GDM1 (cell line): ENCODE measurements at places on chromosomes 2 and 18.

GRCh38 chr2:128300151-128301020, 18.3 kb downstream of the HS6ST1 start:
- no peak for DNase-seq

GRCh38 chr18:21916594-21916993, 176.0 kb downstream of the MIB1 start:
- no peak for DNase-seq

- no peak for DNase-seq
Observed at GRCh38 chr2:106156305-106157296, 37.5 kb downstream of the UXS1 start.

DNA sequence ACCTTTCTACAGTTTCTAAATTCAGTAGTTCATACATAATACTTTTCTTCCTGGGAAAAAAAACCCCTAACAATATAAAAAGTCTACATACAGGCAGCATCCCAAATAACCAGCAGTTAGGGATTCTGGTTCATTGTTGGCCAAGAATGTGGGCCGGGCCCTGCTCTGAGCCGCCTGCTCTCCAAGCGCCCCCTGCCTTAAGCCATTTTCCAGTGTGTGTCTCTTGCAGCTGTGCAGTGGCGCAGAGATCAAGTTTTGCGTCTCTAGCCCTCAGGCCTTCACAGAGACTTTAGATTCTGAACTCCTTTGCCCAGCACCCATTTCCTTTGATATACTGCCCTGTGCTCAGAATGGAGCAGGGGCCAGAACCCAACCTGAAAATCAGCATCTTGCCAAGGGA, 32.9 kb downstream of the RMC1 start:
- DNase-seq, result no peak

GRCh38 chr18:23690505-23691068, 1.3 kb downstream of the LAMA3 start:
- no peak for DNase-seq
